ENCODE measurements at places on chromosomes 11 and 22.

GRCh38 chr11:24903555-24903954, 406.7 kb downstream of the LUZP2 start:
- no peak for DNase-seq

- DNase-seq, result no peak
Measured at GRCh38 chr11:124943254-124943616, 7.4 kb upstream of the HEPACAM start.

- DNase-seq, result no peak
Measured at GRCh38 chr11:19380375-19380774, 139.6 kb upstream of the E2F8 start.

- DNase-seq, result no peak
Measured at GRCh38 chr11:132779497-132779896, 752.8 kb downstream of the OPCML start.

DNA sequence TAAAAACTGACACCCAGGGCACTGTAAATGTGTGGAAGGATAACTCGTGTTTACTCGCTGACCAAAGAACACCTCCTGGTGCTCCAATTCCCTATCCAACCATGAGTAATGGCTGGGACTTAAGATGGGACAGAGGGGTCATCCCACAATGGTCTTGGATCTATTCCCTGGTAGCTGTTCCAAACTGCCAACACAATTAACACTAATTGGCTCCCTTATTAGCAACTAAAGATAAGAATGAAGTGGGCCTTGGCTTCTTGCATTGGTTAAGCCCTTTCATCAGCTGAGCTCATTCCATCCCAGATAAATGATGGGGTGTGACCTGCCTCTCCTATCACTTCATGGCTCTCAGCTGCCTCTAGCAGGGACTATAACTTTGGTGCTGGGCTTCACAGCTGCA, 1.5 kb upstream of the SIK3 start:
- DNase-seq, result no peak

- no peak for DNase-seq
Measured at GRCh38 chr11:105130189-105130813, 9.3 kb downstream of the CARD18 start.

- DNase-seq, result no peak
Measured at GRCh38 chr11:17791144-17791543, 56.6 kb downstream of the KCNC1 start.

DNA sequence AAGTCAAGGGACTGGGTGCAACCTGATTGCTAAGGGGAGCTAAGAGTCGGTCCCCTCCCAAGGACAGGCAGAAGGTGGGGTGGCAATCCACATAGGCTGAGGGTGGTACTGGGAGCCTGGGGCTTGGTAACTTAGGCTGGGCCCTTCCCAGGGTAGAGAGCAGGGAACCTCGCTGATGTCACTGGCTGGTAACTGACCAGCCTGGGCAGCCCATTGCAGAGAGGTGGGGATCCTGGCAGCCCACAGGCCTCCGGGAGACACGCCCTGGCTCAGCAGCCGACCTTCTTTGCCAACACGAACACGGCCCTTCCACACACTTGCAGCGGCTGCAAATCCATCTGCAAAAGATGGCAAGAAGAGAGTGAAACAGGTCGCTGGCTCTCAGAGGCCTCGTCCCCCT, 25.4 kb downstream of the A4GALT start:
- DNase-seq, result no peak

GRCh38 chr22:20782596-20783299, 8.8 kb downstream of the SERPIND1 start:
- no peak for DNase-seq

DNA sequence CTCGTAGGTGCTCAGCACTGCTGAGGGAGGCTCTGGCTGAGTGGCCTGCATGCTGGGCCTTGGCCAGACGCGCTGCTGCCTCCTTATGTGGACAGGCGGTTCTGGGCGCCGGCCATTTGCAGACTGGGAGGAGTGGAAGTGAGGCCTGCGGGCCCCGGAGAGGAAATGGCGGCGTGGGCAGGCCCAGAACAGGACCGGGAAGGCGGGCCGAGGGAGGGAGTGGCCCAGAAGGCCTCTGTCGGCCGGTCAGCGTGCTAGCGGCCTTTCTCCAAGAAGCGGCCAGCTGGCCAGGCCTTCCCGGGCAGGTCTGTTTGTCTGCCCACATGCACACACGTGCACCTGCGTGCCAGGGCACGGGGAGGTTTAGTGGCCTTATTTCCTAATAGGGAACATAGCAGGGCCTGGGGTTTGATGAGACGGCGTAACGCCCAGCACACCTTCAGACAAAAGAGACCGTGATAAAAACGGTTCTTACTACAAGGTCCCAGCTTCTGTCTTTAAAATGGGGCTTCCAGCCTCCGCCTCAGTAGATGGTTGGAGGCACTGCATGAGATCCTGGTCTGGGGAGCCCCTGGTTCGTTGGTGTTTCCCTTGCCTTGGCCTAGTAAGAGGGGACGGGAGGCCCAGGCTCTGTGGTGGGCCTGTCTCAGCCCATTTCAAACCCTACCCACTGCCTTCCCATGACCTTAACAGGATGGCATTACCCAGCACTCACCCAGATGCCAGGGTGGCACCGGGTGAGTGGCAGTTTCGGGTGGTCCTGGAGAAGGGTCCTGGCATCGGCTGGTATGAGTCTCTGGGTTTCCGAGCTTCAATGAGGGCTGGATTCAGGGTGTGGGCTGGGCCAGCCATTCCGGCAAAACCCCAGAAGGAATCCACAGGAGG, 65.1 kb upstream of the PPARA start:
- no peak for DNase-seq

DNA sequence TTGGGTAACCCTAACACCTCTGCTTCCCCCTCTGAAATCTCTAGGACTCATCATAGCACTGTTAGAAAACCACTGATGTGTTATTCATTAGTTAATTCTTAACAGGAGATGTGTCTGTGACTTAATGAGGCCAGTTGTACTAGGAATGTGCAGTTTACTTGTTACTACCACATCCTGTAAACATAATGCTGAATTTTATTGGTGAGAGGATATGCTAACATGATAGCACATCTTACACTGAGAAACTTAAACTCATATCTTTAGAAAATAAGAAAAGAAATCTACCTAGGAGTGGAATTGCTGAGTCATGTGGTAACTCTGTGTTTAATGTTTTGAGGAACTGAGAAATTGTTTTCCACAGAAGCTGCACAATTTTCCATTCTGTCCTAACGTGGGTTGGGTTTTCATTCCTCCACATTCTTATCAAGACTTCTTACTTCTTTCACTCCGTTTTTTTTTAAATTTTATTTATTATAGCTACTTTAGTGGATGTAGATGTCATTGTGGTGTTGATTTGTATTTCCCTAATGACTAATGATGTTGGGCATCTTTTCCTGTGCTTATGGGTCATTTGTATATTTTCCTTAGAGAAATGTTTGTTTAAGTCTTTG, 33.7 kb downstream of the RNF121 start:
- no peak for DNase-seq

GRCh38 chr22:49827853-49828598, at the start of gene BRD1:
BRD1 (minus strand) TSS chr22:49827873; CDS start chr22:49824317, 3,556 bp downstream.
- no peak for DNase-seq

GRCh38 chr22:48895336-48895735, 932.3 kb downstream of the BRD1 start:
- DNase-seq, result no peak

- DNase-seq, result no peak
Measured at GRCh38 chr22:35197886-35198285, 59.4 kb upstream of the HMGXB4 start.

- DNase-seq, result peak; percentile 52
Measured at GRCh38 chr11:128956401-128957201, 13.9 kb upstream of the TP53AIP1 start.

- DNase-seq, result no peak
Measured at GRCh38 chr11:34512840-34513681, 533 bp downstream of the ELF5 start.

- DNase-seq, result no peak
Measured at GRCh38 chr11:67268081-67268961, 2.0 kb downstream of the GRK2 start.

- no peak for DNase-seq
Measured at GRCh38 chr11:85896876-85897275, 41.7 kb downstream of the CCDC83 start.

DNA sequence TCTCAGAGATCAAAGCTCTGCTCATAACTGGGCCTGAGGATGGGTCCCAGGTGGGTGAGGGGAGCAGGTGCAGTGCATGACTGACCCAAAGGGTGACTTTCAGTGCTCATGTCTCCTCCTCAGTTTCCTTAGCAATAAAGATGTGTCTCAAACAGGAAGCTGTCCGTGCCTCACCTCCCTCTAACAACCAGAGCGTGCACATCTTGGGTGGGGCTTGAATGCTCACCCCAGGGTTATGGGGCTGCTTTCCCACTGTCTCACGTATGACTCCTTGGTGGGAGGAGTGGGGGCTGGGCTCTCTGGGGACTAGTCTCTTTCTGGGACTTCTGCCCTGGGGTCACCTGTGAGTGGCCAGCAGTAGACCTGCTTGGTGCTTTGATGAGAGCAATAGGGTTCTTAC, 53.9 kb upstream of the PHOX2A start:
- DNase-seq, result no peak

DNA sequence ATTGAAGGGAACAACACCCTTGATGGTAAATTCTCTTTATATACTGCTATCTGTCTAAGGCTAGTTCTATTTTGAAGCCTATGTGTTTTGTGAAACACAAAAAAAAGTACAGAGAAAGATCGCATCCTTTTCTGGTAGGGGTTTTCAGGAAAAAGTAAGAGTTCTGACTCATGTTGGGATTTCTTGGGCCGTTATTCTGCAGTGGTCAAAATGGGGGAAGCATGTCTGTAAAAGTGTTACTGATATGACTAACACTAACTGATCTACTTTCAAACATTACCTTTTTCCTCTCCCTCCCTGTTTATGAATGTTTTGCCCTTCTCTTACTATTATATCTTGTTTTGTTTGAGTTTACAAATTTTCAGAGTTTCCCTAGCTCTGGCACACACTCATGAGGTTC, 53.9 kb downstream of the CTNND1 start:
- DNase-seq, result no peak
